ENCODE measurements at places on chromosomes 1 and 21.

DNA sequence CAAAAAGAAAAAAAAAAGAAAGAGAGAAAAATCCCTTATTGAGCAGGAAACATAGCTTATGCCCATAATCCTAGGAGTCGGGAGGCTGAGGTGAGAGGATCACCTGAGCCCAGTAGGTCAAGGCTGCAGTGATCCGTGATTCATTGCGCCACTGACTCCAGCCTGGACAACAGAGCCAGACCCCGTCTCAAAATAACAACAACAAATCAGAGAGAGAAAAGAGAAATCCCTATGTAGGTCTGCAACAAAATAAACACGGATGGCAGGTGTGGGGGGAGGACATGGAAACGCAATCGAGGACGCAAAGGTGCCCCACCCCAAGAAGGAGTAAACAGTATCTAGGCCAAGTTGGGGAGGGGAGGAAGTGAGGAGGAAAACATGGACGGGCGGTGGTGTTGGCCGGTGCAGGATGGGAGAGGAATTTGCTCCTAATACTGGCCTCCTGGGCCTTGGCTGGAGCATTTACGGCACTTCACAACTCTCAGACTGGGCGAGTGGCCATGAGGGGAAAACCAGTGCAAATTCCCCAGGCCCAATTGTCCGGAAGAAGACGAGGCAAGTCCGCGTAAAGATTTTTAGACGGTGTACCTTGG, 609 bp upstream of the CHTOP start:
- no peak for DNase-seq

DNA sequence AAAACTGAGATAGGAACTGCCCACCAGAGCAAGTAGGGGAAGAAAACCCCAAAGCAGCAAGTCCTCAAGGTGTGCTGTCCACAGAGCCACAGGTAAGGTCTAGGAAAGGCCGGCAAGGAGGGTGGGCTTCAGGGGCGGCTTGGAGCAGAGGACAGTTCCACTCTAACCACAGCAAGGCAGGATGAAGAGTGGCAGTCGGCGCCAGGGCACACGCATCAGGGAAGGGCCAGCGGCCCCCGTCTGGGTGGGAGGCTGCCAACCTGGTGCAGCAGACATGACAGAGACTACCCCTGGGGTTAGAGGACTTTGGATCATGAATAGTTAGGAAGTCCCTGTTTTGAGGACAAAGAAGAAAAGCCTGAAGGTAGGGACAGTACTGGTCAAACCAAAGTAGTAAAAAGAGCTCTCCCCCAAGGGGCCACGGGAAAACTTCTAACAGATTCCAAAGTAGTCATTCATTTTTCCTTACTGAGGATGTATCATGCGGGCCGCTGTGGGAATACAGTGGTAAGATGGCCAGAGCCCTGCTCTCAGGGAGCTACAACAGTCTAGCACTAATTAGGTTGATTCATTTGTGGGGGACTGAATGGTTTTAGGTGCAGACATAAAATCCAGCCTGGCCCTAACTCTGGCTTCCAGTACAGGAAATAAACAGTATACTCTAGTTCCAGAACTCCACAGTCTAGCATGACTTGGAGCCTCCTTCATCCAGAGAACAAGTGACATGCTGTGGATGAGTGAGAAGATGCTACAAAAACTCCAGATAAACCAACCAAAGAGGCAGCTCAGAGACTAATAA, 3.5 kb upstream of the RAP1GAP start:
- no peak for DNase-seq

- peak; percentile 37 for DNase-seq
Observed at GRCh38 chr1:52037402-52037814, 3.8 kb upstream of the KTI12 start.

DNA sequence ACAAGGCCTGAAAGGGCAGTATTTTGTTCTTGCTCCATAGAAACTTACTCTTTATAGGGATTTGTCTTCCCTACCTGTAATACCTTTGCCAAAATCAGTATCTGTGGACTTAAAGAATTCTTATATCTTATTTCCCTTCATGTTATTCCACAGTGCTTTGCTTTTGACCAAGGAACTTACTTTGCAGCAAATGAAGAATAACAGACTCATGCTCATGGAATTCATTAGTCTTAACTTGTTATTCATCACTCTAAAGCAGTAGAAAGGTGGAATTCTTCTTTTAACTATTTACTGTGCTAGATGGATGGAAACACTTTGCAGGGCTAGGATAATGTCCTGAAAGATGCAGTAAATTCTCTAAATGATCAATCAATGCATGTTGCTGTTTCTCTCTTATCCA, 45.9 kb downstream of the DUSP10 start:
- no peak for DNase-seq

- no peak for DNase-seq
Observed at GRCh38 chr1:155864393-155864792, 5.0 kb downstream of the SYT11 start.

DNA sequence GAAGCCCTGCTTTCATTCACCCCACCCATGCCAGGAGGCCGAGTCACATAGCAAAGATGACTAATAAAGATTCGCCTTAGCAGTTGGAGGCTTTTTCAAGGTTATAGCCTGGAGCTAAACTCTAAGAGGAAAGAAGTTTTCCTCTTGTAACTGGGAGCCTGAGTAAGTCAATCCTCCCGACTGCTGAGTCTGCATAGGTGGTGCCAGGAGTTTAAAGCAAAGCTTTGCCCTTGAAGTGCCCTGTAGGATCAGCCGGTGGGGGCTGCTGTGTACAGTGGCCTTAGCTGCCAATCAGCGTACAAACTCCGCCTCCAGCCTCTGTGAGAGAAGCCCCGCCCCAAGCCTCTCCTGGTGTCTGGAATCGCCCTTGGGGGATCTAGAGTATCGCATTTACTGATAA, 147.5 kb upstream of the SPATA6 start:
- no peak for DNase-seq

DNA sequence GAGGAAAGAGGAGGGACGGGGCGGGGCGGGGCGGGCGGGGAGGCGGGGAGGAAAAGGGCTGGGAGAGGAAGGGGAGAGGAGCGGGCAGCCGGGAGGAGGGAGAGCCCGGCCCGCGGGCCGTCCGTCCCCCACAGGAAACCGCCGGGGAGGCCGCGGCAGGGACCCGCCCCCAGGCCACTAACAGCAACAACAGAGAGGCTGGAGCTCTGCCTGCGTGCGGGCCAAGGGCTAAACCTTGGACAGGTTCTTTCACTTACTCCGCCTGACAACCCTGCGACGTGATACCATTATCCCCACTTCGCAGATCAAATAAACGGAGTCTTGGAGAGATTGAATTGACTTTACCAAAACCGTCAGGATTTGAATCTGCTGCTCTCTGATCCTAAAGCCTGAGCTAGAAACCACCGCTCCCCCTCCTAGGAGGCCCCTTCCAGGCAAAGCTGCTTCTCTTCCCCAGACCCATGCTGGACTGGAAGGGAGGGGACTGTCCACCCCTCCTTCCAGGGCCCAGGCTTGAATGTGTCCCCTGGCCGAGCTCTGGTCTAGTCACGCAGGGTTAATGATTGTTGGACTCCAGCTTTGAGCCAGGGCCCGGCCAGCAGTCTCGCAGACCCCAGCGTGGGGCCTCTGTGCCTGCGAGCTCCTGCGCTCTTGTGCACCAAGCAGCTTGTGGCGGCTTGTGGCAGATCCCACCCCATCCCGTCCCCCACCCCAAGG, at the start of gene EVA1B:
Gene EVA1B (minus strand): TSS at position 10 of the 717 bp plus-strand sequence. CDS start 608 bp downstream, outside the sequence.
- DNase-seq = peak; percentile 87

DNA sequence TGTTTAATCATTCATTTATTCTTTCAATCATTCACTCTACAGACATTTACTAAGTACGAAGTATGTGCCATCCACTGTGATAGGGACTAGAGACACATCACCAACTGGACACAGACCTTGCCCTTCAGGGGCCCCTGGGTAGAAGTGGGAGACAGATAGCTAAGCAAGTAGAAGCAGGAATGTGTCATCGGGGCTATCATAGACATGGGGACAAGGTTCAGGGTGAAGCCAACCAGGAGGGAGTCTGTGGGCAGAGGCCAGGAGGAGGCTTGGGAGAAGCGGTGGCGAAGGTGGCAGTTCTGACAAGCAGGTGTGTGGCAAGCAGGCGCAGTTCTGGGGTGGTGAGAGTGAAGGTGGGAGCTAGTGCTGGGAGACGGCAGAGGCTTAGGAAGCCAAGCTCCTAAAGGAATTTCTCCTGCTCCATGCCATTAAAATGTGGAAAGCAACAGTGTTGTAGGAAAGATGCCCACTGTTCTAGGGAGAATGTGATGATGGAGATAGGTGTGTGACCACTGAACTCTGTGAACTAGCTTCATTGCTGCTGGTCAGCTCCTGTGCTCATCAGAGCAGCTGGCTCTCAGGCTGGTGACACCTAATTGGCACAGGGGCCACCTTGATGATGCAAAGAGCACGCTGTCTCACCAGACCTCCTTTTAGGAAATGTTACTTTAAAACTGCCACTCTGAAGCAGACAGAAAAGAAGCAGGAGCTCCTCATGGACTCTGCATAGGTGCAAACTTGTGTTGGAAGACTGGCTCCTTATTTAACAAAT, 79.7 kb upstream of the LPGAT1 start:
- DNase-seq = no peak

DNA sequence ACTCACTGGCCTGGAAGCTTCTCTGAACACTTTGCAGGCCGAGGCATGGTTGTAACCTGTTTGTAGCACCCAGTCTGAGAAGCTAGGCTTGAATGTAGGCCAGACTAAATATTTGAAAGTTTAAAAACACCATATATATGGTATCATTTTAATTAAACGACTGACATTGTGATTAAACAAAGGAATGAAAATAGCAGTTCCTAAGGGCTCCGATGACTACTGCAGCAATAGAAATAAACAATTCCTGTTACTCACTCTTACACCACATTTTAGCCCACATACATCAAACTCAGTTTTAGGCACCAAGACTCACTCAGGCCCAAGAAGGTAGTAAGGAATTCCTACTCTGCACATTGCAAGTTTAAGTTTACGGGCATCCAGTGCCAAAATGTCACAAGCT, 281.2 kb downstream of the AKT3 start:
- no peak for DNase-seq

- no peak for DNase-seq
Observed at GRCh38 chr1:169487133-169487532, 1.4 kb upstream of the SLC19A2 start.

GRCh38 chr1:32724678-32725614, 22.4 kb upstream of the SYNC start:
- peak; percentile 97 for DNase-seq

- peak; percentile 83 for DNase-seq
Observed at GRCh38 chr1:44227211-44227610, 13.9 kb downstream of the DMAP1 start.

GRCh38 chr1:31733389-31734219, 29.8 kb upstream of the COL16A1 start:
- DNase-seq = no peak

- no peak for DNase-seq
Observed at GRCh38 chr21:41506005-41506594, 1.9 kb downstream of the TMPRSS2 start.

DNA sequence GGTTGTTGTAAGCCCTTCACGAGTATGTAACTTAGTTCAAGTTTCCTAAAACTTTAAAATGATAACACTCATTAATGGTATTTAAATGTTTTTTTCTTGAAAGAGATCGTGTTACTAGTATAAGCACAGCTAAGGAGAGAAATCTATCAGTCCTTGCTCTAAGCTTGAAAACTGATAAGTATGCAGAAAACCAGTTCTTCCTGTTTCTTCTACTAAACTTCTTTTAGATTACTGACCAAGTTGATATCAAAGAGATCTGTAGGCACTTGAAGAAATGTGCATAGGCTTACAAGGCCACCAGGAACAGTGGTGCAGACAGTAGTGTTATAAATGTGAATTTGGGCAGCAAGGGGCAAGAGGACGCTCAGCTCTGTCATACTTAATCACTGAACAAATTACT, 3.9 kb downstream of the EFCAB14 start:
- peak; percentile 44 for DNase-seq

DNA sequence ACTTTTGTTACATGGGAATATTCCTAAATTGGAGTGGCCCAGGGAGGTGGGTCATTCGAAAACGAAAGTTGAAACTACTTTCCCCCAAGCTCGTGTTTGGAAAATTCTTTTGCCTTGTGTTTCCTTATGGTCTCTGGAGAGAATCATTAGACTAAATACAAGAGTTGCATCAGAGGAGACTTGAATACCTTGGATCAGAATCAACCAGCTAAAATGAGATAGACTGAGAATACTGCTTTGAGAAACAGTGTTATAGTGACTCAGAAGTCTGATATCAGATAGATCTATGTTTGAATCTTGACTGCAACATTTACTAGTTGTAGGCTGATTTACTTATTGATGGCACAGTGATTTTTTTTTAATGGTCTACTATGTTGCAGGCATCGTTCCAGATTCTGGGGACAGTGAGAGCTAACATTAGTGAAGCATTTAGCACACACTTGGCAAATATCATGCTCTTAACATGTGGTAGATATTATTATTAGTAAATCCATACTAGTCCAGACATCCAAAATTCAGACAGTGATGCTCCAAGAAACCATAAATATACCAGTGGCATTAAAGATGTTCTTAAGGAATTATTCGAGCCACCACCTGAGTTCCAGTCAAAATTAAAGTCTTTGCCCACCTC, 12.9 kb upstream of the ACTN2 start:
- DNase-seq = no peak

- no peak for DNase-seq
Observed at GRCh38 chr1:29651246-29651645, 414.9 kb downstream of the PTPRU start.

GRCh38 chr1:9425859-9426258, 113.4 kb upstream of the SLC25A33 start:
- peak; percentile 48 for DNase-seq

DNA sequence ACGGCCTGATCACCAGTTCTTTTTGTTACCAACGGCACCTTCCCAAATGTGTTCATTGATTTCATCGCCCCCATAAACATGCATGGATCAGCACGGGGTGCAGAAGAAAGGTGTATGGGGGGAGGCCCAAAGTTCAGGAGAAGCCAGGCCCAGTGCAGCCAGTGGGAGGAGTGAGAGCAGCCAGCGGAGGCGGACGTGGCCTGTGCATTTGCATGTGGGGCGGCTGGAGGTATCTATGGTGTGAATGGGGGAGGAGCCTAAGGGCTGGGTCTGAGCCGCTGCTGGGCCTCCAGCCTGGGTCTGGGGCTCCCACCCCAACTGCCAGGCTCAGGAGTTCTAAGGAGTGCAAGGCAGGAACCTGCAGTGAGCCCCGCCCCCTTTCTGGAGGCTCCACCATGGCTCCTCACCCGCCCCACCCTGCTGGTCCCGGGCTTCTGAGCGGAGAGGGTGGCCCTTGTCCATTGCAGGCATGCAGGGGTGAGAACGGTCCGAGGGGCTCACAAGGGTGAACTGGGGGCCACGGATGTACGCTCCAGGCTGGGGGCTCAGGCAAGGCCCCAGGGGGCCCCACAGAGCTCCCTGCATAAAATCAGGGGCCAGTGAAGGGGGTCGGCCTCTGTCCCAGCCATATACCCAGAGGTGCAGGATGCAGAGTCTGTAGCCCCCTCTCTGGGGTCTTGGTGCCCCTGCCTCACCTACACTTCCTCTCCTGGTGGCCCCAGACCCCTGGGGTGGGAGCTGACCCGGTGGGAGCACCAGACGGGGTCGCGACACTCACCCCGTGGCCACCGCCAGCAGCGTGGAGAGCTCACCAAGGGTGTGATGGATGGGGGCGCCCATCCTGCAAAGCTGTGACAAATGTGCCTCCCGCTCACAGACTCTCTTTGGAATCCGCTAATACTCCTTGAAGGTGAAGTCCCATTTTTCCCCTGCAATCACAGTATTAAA, 31.3 kb upstream of the TTC34 start:
- DNase-seq = no peak

GRCh38 chr1:65056234-65056633, 89.9 kb upstream of the JAK1 start:
- peak; percentile 55 for DNase-seq

All from hematopoietic multipotent progenitor cell treated with erythropoietin and hydrocortisone succinate and interleukin-3 and kit ligand, for 4 days (in vitro differentiated cells).